ENCODE measurements at places on chromosomes 3 and 15. TPM values are rescaled to one million over a fixed set of nuclear protein-coding genes. Genes with fewer than 3 reads are reported as not detected.

Gene IL17RB
- 0.92 TPM for total RNA-seq

Gene SPINK8
- total RNA-seq, result not detected

Gene CFAP44
- total RNA-seq, result 1.5 TPM

Gene FBXW12
- total RNA-seq, result not detected

Gene EPHA3
- not detected for total RNA-seq

Gene TRPM1
- not detected for total RNA-seq

Gene LXN
- 8.1 TPM for total RNA-seq

Gene SPATA12
- total RNA-seq, result not detected

Gene IMPG2
- total RNA-seq, result 0.10 TPM

Gene PEAK1
- 18.3 TPM for total RNA-seq

Gene BNC1
- not detected for total RNA-seq

Gene ROPN1B
- not detected for total RNA-seq

Gene PLIN1
- 0.31 TPM for total RNA-seq

Gene GUCA1C
- not detected for total RNA-seq

Gene PIERCE2
- 0.34 TPM for total RNA-seq

Gene TAMM41
- 25.6 TPM for total RNA-seq

DNA sequence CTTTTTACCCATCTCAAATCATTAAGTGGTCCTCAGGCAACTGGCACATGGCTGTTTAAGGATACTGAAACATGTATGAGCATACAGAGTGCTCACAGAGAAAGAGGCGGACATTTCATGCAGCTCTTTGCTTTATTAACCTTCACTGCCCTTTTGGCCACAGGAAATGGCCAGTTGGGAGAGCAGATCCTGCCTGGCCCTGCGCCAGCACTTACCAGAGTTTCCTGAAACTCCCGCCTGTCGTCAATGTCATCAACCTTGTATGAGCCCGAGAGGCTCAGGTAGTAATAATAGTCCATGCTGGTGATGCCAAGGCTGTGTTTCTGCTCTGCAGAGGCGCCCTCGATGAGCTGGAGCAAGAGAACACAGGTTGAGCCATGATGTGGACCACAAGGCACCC lies 17.8 kb downstream of the LDHAL6B start:
- DNase-seq, result no peak

- no peak for DNase-seq
Observed at GRCh38 chr3:40524222-40524567, 565 bp upstream of the ZNF621 start.

GRCh38 chr3:43894176-43895049 lies 203.7 kb downstream of the ABHD5 start:
- peak; percentile 57 for DNase-seq

DNA sequence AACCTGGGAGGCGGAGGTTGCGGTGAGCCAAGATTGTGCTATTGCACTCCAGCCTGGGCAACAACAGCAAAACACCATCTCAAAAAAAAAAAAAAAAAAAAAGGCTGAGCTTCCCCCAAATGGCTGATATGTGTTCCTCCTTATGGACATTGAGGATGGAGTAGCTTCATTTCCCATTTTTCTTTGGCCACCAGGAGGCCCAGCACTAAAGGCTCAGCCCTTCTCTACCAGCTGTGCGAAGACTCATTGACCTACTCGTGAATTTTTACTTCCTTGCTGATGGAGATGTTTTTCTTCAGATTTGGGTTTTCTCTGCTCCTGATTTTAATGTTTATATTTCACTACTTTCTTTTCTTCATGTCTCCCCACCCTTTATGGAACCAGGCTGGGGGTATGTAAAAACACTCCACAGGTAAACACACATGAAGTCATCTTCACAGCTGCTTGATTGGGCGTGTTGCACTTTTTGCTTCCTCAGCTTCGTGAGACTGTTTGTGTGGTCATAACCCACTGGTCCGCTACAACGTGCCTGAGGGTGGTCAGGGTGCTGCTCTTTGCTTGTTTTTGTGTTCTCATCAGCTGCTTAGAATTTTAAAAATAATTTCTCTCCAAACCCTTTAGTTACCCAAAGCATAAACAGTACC lies 13.5 kb downstream of the SEMA4B start:
- DNase-seq, result no peak

DNA sequence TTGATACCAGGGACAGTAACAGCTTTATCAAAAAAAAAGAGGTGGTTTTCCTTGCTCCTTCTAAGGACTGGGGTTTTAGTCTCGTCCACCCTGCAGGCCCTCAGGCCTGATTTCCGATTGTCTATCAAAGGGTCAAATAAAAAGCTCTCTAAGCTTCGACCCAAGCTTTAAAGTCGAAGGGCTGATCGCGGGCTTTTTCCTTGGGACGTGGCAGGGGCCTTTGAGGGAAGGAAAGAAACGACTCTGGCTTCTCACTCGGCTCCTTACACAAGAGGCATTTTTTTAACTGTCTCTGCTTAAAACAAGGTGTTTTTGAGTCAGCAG lies 354 bp upstream of the KLHL24 start:
- DNase-seq, result no peak

- DNase-seq, result no peak
Observed at GRCh38 chr15:99963976-99964375, 230.7 kb upstream of the LYSMD4 start.

- no peak for DNase-seq
Observed at GRCh38 chr15:94671858-94672532, 440.6 kb downstream of the MCTP2 start.

DNA sequence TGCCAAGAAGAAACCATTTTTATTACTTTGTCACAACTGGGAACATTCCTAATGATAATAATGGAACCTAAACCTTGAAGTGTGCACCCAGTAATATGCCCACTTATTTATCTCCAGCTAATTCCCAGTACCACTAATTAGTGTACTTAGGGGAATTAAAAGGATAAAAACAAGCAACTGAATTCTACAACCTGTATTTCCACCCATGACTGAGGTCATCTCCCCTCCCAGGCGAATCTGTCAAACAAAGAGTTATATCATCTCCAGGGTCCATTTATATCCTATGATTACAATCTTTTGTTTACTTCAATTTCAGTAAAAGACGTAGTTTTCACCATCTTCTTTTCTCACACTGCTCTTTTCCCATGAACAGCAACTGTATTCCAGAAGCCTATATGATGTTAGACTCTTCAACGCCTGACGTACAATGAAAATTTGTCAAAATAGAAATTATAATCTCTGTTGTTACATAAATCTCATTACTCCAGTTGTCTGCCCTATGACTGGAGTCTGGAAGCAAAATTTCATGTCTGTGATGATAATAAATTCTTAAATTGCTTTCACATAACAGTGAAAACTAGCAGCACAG lies 177.6 kb downstream of the GOLIM4 start:
- DNase-seq, result no peak

DNA sequence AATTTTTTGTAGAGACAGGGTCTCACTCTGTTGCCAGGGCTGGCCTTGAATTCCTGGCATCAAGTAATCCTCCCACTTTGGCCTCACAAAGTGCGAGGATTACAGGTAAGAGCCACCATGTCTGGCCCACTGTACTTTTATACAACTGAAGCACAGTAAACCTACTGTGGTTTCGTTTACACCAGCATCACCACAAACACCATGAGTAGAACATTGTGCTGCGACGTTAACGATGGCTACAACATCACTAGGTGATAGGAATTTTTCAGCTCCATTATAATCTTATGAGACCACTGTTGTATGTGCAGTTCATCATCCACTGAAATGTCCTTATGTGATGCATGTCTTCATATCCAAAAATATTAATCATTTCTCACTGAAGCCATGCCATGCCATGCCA lies 11.7 kb downstream of the CTNNB1 start:
- no peak for DNase-seq

DNA sequence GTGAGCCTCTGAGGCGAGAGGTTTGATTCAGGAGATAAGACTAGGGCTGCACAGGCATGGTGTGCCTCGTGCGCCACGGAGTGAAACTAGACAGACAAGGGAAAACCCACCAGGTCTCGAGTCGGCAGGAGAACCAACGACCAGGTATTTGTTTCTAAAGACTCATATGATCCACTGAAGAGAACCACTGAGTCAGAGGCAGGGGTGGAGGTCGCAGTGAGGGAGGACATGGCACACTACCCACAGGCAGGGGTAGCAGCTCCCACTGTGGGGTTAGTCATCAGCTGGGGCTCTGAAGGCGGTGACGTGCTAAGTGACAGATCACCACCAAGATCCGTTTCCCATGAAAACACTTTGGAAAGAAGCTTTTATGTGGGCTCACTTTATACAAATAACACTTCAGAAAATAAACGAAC lies 45.7 kb downstream of the CHSY1 start:
- DNase-seq, result peak; percentile 93

- DNase-seq, result no peak
Observed at GRCh38 chr15:99406120-99406519, 154.8 kb downstream of the LRRC28 start.

DNA sequence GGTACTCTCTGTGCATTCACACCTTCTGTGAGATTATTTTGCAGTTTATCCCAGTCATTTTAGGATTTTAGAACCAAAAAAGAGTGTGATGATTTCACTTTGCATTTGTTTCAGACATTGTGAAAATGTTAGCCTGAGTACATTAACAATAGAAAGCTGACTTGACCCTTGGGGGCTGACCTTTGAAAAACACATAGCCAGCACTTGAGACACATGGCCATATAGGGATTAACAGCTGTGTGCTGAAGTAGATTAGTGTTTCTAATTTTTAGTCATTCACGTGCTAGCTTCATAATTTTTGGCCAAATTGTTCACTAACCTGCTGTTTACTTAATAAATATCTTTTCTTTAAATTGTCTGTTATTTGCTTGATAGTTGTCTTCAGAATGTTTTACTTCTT lies 3.5 kb downstream of the FEM1B start:
- no peak for DNase-seq

- DNase-seq, result no peak
Observed at GRCh38 chr3:191244242-191244867, 45.3 kb downstream of the OSTN start.

DNA sequence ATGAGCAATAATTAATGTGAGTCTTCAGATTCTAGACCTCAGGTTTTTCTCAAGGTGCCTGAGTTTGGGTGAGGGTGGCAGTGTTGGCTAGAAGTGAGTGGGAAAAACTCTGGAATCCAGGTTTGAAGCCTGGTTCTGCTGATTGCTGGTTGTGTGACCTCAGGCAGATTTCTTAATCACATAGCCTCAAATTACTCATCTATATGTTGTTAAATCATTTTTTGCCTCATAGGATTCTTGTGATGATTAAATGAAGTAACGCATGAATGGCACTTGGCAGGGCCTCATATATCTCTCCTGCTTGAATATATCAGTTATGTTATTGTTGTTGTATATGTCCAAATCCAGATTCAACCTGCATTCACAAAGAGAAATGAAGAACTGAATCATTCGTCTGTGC lies 60.5 kb downstream of the NR2F2 start:
- no peak for DNase-seq

DNA sequence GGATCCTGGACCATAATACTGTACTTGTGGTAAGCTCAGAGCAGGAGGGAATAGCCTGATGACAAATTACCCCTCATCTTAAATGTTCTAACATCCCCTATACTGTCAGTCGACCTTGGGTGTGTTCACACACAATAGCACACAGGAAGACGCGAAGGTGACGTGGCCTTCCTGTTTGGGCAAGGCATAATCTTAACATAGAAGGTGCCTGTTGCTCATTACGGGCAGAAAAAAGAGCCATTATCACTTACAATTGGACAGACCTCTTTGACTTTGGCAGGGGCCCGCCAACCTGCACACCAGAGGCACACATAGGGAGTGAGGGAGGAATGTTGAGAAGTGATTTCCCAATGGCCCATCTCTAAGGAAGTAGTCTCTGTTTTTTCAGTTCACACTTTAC lies 144.2 kb downstream of the ANO10 start:
- DNase-seq, result peak; percentile 80

GRCh38 chr15:92809880-92810361 lies 90.2 kb upstream of the CHD2 start:
- peak; percentile 58 for DNase-seq

GRCh38 chr3:14969671-14970070 lies 22.3 kb downstream of the NR2C2 start:
- no peak for DNase-seq

DNA sequence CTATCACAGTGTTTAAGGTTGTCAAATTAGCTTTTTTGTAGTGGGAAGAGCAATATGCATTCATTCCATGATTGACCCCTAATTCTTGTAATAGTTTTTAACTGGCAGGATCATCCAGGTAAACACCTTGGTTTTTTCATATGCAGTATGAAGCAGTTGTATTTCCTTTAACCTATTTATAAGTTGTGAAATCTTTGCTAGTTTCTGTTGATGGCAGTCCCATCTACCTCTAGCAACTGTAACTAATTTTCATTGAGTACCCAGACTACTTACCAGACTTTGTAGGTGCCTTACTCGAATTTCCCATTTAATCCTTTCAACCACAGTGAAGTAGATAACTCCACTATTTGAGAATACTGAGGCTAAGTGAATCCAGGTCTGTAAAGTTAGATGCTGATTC lies 6.1 kb downstream of the FXR1 start:
- no peak for DNase-seq

GRCh38 chr3:173225351-173225750 lies 84.3 kb upstream of the SPATA16 start:
- no peak for DNase-seq

GRCh38 chr3:172869368-172869771 lies 118.8 kb downstream of the ECT2 start:
- DNase-seq, result no peak

GRCh38 chr3:9695345-9695744 lies 8.3 kb upstream of the CPNE9 start:
- DNase-seq, result no peak

GRCh38 chr3:102484363-102484762 lies 49.5 kb downstream of the ZPLD1 start:
- DNase-seq, result no peak

DNA sequence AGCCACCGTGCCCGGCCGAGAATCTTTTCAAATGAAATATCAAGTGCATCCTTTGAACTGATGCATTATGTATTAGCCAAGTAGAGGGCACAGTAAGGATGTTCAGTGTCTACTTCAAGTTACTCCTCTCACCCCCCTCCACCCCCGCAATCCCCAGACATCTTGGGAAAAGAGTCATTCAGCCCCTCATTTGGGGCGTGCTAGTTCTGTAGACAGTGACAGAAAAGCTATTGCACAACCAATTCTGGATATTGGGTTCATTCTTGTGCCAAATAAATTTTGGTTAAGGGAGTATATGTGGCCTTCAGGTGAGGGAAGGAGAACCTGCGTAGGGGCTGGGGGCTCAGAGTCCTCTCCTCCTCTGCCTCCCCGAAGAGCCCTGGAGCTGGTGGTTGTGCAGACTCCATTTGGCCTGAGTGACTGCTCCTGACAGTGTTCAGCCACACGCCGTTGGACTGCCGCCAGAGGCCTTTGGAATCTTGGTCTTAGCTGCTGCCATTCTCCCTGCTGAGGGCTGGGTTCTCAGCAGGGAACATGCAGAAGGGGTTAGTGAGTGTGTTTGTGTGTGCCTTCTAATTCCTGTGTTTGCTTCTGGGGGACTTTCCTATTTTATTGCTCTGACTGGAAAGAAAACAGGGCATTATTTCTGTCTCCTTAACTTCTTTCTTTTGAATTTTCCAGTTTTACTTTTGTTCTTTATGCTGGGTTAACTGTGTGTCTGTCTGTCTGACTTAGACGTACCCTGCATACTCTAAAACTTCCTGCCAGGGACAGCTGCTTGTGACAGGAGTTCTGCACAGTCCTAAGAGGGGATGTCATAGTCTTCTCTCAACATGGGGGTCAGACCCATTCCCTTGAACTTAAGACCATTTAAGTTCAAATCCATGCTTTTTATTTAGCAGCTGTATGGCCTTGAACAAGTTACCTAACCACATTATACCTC lies 21.0 kb downstream of the RARB start:
- DNase-seq, result no peak
